ENCODE measurements at places on chromosomes 2 and 18.

- no peak for DNase-seq
Measured at GRCh38 chr18:1965541-1965940, 605.8 kb downstream of the METTL4 start.

DNA sequence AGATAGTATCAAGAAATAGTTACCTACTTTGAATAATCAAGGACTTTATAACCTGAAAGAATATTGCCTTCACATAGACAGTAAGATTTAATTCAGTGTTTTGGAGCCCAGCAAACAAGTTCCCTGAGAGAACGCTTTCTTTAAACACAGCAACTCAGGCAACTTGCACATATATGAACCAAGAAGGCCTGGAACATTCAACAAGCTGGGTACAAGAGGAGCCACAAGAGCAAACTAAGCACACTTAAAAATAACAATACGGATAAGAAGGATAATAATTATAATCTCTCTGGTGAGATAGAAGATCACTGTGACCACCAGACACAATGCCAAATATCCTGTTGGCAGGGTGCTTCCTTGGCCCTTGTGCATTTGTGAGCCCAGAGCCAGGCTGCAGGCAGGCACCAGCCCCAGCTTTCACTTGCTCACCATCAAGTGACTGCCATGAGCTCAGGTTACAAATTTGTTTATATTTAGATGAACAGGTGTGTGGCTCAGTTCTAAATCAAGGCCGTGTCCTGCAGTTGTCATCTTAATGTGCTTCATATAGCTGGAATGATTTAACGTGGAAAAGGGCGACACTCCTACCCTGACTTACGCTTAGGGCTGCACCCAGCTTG, 446.6 kb downstream of the IRS1 start:
- no peak for DNase-seq

- no peak for DNase-seq
Measured at GRCh38 chr2:102283996-102284395, 27.4 kb upstream of the IL1RL1 start.

DNA sequence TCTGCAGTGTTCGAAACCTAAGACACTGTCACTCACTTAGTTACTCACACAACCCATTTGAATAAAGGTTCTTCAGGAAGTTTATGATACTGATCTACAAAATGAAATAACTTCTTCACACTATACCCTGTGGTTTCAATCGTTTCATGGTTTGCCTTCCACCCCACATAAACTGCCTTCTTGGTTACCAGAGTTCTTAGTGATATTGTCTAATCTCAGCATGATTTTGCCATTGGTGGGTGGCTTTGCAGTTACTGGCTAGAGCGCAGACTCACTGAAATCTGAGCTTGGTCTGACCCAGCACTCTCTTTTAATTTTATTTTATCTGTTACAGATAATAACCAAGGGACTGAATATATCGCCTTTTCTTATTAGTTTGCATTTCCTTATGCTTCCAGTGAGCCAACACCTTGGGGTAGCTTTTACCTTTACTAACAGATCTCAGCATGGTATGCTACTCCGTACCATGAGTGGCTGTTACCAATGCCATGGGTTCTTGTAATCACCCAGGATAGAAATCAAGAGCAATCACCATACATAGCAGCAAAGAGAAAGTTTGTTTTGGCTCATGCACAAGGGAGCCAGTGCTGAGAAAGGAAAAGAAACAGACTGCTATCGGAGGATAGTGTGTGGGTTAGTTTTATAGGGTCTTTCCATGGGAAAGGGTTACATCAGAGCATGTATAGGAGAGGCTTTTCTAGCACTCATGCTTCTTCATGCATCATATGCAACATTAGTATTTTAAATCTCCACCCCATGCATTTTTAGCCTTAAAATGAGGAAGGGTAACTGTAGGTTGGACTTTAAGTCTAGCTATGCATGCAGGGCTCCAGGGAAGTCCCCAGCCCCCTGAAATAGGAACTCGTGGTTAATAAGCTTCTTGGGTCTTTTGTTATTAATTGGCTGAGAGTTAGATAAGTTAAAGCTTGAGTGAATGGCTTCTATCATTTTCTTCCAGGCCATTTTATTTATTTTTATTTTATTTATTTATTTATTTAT, 33.3 kb downstream of the ANXA4 start:
- no peak for DNase-seq

GRCh38 chr2:240936106-240936505, 30.0 kb downstream of the CROCC2 start:
- no peak for DNase-seq

DNA sequence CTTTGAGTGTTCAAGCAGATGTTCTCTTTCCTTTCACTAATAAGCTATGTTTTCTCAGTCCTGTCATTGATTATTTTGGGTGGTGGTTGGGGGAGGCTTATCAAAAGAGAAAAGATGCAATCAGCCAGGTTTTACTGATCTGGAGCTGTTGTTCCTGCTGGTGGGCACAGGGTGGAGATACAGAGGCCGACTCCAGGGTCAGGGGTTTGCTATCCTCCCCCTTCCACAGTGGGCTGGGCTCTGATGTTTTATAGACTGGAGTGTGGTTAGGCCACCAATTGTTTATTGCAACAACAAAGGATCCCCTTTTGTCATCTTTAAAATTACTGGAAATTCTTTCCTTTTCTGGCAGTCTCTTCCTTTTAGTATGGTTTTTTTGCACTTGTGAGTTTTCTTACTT, 120.5 kb downstream of the TANC1 start:
- DNase-seq: no peak

- DNase-seq: no peak
Measured at GRCh38 chr2:217954051-217954450, 48.7 kb downstream of the TNS1 start.

- no peak for DNase-seq
Measured at GRCh38 chr2:186027922-186028321, 289.3 kb downstream of the FSIP2 start.
